ENCODE measurements at places on chromosomes 11 and 22. TPM values are rescaled to one million over a fixed set of nuclear protein-coding genes. Genes with fewer than 3 reads are reported as not detected.
A peak's percentile ranks its signal among the peaks of the same experiment; 100 is the strongest.

GRCh38 chr11:106925245-106925644 lies 93.0 kb downstream of the GUCY1A2 start:
- H3K36me3 ChIP-seq: no peaks in the 10 kb centered on the region
- H3K4me1 ChIP-seq: no peaks in the 10 kb centered on the region
- no peak overlapping the region for H3K4me3 ChIP-seq
- no peak overlapping the region for H3K27ac ChIP-seq

DNA sequence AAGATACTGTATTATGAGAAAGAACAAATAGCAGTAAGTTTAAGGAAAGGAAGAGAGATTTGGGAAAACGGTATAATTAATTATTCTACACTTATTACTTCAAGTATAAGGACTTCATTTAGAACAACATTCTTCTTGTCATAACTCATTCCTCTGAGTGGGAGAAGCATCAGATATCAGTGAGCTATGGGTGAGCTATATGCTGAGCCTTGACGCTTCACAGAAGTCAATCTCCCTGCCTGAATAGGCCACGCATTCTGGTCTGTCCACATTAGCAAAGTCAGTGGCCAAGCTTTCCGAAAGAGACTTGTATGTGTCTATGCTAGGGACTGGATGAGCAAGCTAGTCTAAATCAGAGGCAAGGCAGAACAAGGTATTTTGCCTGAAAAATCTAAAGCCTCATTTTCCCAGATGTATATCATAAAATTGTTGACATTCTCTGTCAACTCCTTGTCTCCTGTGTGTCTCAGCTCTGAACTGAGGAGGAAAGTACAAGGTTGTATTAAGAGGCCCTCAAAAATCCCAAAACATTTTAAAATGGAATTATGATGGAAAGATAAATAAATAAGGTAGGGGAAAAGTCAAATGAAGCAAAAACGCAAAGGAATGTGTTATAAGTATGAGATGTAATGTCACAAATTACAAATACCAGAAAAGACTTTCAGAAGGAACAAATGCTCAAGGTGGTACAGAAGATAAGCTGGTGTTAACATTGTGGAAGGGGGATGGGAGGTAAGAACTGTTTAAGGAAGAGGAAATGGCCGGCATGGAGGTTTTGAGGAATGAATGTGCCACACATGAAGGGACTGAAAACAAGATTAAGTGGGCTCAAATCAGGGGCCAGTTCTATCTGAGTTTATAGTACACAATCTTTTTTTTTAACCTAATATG lies 1.4 kb downstream of the OR52N2 start:
- H3K36me3 ChIP-seq: no peaks in the 10 kb centered on the region
- peaks cover 7% of the 10 kb centered on the region for H3K4me1 ChIP-seq
- peak; percentile 6 for DNase-seq
- H3K4me3 ChIP-seq: no peak overlapping the region
- H3K27me3 ChIP-seq: peaks cover 3% of the 10 kb centered on the region

ARHGAP8 gene
- not detected for polyA plus RNA-seq

GRCh38 chr11:22343371-22344032 lies 5.3 kb downstream of the SLC17A6 start:
- no peak overlapping the region for H3K4me3 ChIP-seq
- no peak overlapping the region for H3K27ac ChIP-seq
- DNase-seq: no peak
- H3K36me3 ChIP-seq: no peaks in the 10 kb centered on the region
- peaks cover 65% of the 10 kb centered on the region for H3K27me3 ChIP-seq

- H3K36me3 ChIP-seq: no peaks in the 10 kb centered on the region
- no peaks in the 10 kb centered on the region for H3K4me1 ChIP-seq
- no peak for DNase-seq
- no peak overlapping the region for H3K4me3 ChIP-seq
Measured at GRCh38 chr11:2738551-2739431, 39.0 kb upstream of the KCNQ1OT1 start.

ARHGEF17 gene
- 94.3 TPM for polyA plus RNA-seq

RPS25 gene
- 887 TPM for polyA plus RNA-seq

GRCh38 chr11:44309478-44310205 lies at the start of gene ALX4:
Gene ALX4, minus strand, starts transcription at chr11:44310139. Its CDS starts 77 bp downstream, at chr11:44310062.
- DNase-seq: no peak
- H3K36me3 ChIP-seq: no peaks in the 10 kb centered on the region
- peaks cover 7% of the 10 kb centered on the region for H3K4me1 ChIP-seq
- H3K27me3 ChIP-seq: peaks cover 95% of the 10 kb centered on the region
- no peak within 1 kb of the TSS for H3K27ac ChIP-seq
- H3K4me3 ChIP-seq: no peak within 1 kb of the TSS

DNA sequence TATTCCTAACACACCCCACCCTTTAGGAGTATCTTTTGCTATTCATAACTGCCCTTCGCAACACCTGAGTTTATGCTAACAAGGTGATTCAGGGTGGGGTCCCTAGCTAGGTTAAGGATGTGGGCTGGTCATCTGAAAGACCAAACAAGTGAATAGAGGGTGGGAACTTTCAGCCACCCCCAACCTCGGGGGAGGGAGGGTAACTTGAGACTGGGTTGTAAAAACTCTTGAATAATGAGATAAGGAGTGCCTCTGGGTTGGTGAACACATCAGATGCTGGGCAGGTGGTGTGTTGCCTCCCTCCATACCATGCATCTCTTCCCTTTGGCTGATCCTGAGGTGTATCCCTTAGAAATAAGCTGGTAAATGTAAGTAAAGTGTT lies 111.5 kb downstream of the SWAP70 start:
- H3K27me3 ChIP-seq: no peaks in the 10 kb centered on the region
- peaks cover 6% of the 10 kb centered on the region for H3K4me1 ChIP-seq
- DNase-seq: no peak
- peaks cover 5% of the 10 kb centered on the region for H3K36me3 ChIP-seq

GRCh38 chr11:102220728-102221467 lies 96.4 kb upstream of the BIRC3 start:
- H3K27me3 ChIP-seq: no peaks in the 10 kb centered on the region
- H3K27ac ChIP-seq: no peak overlapping the region
- H3K4me3 ChIP-seq: no peak overlapping the region
- H3K36me3 ChIP-seq: no peaks in the 10 kb centered on the region
- DNase-seq: peak; percentile 6
- peaks cover 9% of the 10 kb centered on the region for H3K4me1 ChIP-seq

GRCh38 chr11:76291576-76292526 lies 85.5 kb upstream of the WNT11 start:
- H3K27me3 ChIP-seq: no peaks in the 10 kb centered on the region
- H3K4me3 ChIP-seq: no peak overlapping the region
- H3K27ac ChIP-seq: no peak overlapping the region
- H3K36me3 ChIP-seq: no peaks in the 10 kb centered on the region
- peaks cover 7% of the 10 kb centered on the region for H3K4me1 ChIP-seq

OR51F1 gene
- not detected for polyA plus RNA-seq

CCDC87 gene
- 0.08 TPM for polyA plus RNA-seq

SLC16A8 gene
- 0.06 TPM for polyA plus RNA-seq

- no peak overlapping the region for H3K4me3 ChIP-seq
- no peaks in the 10 kb centered on the region for H3K4me1 ChIP-seq
- no peak for DNase-seq
- no peaks in the 10 kb centered on the region for H3K27me3 ChIP-seq
- H3K36me3 ChIP-seq: no peaks in the 10 kb centered on the region
Measured at GRCh38 chr11:126312961-126313360, 9.1 kb downstream of the DCPS start.

DNA sequence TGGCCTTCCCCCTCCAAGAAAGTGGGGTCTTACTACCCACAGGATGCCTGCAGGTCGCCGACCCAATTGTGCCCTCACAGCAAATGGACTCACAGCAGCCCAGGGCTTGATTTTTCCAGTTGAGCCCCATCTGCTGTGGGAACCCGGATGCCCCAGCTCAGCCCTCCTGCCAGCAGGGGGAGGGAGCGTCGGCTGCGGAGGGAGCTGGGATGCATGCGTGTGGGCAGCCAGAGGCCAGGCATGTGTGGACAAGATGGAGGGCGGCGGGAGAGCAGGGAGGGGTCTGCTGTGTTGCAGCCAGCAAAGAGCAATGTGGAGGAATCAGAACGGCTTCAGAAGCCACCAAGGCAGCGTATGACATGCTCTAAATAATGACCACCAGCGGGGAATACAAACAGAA lies 41.0 kb upstream of the EIF3D start:
- peaks cover 5% of the 10 kb centered on the region for H3K27me3 ChIP-seq
- no peak overlapping the region for H3K27ac ChIP-seq
- H3K4me1 ChIP-seq: no peaks in the 10 kb centered on the region

GRCh38 chr11:11521306-11522002 lies 100.4 kb downstream of the GALNT18 start:
- H3K4me1 ChIP-seq: no peaks in the 10 kb centered on the region
- no peaks in the 10 kb centered on the region for H3K36me3 ChIP-seq
- DNase-seq: no peak
- no peaks in the 10 kb centered on the region for H3K27me3 ChIP-seq
- no peak overlapping the region for H3K4me3 ChIP-seq
- no peak overlapping the region for H3K27ac ChIP-seq
